ENCODE measurements at places on chromosomes 3 and 15. TPM values are rescaled to one million over a fixed set of nuclear protein-coding genes. Genes with fewer than 3 reads are reported as not detected.
A peak's percentile ranks its signal among the peaks of the same experiment; 100 is the strongest.

- no peak for DNase-seq
- peaks cover 33% of the 10 kb centered on the region for H3K4me1 ChIP-seq
- H3K36me3 ChIP-seq = no peaks in the 10 kb centered on the region
- H3K27ac ChIP-seq = peak overlapping the region; percentile 36
Measured at GRCh38 chr15:40953713-40954074, 423 bp downstream of the CHAC1 start.

DNA sequence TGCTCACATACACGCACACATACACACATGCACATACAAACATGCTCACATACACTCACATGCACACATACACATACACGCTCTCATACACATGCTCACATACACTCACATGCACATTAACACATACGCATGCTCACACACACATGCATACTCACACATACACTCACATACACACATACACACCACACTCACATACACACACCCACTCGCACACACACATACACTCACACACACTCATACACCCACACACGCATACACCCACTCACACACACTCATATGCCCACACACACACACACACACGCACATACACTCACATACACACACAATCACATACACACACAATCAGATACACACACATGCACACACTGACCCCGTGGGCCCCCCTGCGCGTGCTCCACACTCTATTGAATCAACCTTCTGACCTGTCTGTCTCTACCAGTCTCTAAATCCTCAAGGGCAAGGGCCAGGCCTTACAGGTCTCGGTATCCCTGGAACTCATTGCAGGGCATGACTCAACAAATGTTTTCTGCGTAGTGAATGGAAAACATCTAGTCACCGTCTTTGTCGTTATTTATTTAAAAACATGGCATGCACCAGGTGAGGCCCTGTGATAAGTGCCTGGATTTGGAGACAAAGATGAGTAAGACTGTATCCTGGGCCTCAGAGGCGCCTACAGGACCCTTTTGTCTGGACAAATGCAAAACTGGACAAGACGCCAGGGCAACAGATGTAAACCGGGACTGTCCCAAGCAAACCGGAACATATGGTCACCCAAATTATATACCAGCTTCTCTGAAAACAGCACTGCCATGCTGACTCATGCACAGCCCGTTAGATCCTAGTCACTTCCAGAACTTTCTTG is 41.8 kb downstream of the GRK7 start:
- H3K27ac ChIP-seq = no peak overlapping the region
- H3K4me1 ChIP-seq = no peaks in the 10 kb centered on the region
- no peaks in the 10 kb centered on the region for H3K27me3 ChIP-seq
- H3K4me3 ChIP-seq = no peak overlapping the region
- DNase-seq = no peak

DNA sequence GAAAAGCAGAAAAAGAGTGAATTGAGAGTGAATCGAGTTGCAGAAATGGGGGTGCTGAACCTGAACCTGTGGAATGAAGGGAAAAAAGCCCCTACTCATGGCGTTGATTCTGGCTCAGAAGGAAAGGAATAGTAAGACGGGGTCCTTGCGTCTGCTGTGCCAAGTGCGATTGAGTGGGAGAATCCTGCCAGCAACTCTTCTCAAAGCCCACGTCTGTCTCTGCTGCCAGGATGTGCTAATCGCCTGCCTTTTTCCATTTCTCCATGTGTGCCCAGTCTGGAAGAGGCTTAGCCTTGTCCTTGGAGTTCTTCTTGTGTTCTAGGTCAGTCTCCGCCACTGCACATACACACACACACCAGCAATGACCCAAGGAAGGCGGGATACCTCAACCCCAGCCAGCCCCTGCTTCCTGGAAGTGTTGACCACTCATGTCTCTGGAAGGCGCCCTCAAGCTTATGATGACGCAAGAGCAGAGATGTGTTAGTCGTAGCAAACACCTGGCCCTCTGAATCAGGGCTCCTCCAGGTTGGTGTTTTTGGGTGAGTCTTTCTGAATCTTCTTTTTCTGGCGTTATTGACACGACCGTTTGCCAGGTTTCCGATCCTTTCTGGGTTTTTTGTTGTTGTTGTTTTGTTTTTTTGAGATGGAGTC is 262.4 kb upstream of the PROK2 start:
- H3K27ac ChIP-seq = no peak overlapping the region
- DNase-seq = no peak
- no peaks in the 10 kb centered on the region for H3K36me3 ChIP-seq
- H3K4me1 ChIP-seq = peaks cover 1% of the 10 kb centered on the region
- no peaks in the 10 kb centered on the region for H3K27me3 ChIP-seq

KLHL40 gene
- not detected for polyA plus RNA-seq

DNA sequence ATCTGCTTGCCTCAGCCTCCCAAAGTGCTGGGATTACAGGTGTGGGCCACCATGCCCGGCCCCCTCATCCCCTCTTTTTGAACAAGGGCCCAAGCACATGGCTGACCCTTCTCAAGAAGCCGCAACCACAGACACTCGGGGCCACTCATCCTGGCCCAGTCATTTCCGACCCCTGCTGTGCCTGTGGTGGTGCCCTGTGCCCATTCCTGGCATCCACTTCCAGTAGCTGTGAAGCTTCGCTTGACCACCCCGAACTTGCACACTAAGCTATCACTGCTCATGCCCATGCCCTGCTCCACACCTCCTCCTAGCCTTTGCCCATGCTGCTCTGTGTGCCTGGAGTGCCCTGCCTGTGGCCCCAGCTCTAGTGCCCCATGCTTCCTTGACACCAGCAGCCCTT is 8.3 kb downstream of the TMEM44 start:
- H3K27me3 ChIP-seq = no peaks in the 10 kb centered on the region
- no peak for DNase-seq
- H3K4me3 ChIP-seq = no peak overlapping the region
- no peak overlapping the region for H3K27ac ChIP-seq
- no peaks in the 10 kb centered on the region for H3K36me3 ChIP-seq
- H3K4me1 ChIP-seq = no peaks in the 10 kb centered on the region

PSTPIP1 gene
- polyA plus RNA-seq = 1.1 TPM

GRCh38 chr3:33186524-33187367 is 31.9 kb downstream of the SUSD5 start:
- H3K27ac ChIP-seq = no peak overlapping the region
- no peak overlapping the region for H3K4me3 ChIP-seq
- DNase-seq = no peak
- no peaks in the 10 kb centered on the region for H3K27me3 ChIP-seq
- no peaks in the 10 kb centered on the region for H3K36me3 ChIP-seq

OXTR gene
- not detected for polyA plus RNA-seq

- no peak overlapping the region for H3K27ac ChIP-seq
- no peak overlapping the region for H3K4me3 ChIP-seq
- no peaks in the 10 kb centered on the region for H3K4me1 ChIP-seq
Measured at GRCh38 chr3:62939707-62940106, 64.5 kb upstream of the CADPS start.

Data from liver (tissue), 10 donors.